ENCODE measurements at places on chromosomes 12 and 14.

- DNase-seq = no peak
Measured at GRCh38 chr12:65896743-65897142, 72.5 kb downstream of the HMGA2 start.

- peak; percentile 51 for DNase-seq
Measured at GRCh38 chr12:1916371-1917171, 1.9 kb downstream of the CACNA2D4 start.

DNA sequence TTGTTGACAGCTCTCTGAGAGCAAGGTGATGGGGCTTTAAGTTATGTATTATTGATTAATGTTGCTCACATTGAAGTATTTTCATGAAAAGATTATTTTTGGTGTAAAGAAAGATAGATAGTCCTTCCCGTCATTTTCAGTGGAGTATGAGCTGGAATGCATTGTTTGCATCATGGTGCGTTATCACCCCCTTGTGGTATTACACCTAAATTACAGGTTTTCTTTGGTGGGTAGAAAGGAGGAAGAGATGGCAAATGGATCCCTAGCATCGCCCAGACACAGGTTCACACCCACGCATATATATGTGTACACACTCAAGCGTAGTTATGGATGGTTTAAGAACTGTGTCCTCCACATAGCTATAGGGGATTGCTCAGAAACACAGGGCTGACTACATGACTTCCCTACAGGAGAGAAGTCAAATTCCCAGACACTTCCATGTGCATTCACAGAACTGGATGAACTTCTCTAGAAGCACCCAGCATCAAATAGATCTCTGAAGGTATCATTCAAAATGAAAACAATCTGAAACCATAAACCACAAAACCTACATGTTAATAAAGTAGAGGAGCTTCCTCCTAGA is 14.4 kb upstream of the SERPINA10 start:
- no peak for DNase-seq

DNA sequence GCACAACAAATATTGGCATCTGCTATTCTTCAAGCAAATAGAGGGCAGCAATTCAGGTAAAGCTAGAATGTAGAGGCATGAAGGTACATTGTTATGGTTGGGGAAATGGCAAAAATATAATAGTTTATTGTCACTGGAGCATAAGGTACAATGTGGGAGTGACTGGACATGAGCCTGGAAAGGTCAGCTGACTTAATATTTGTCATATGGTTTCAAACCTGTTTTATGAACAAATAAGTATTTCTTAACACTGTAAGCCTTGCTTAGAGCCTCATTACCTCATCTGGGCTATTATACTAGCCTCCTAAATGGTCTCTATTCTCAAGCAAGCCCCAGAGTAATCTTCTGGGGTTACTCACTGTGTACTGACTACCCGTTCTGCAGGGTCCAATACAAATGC is 33.7 kb downstream of the FAM177A1 start:
- DNase-seq = no peak

- no peak for DNase-seq
Measured at GRCh38 chr12:120939523-120939922, 35.4 kb upstream of the SPPL3 start.

GRCh38 chr14:34937442-34937841 is 45.4 kb upstream of the SRP54 start:
- no peak for DNase-seq

Data from NCI-H2171 (cell line).